Daoy (cell line): ENCODE measurements at places on chromosomes 6 and 20. TPM values are rescaled to one million over a fixed set of nuclear protein-coding genes. Genes with fewer than 3 reads are reported as not detected.

DNA sequence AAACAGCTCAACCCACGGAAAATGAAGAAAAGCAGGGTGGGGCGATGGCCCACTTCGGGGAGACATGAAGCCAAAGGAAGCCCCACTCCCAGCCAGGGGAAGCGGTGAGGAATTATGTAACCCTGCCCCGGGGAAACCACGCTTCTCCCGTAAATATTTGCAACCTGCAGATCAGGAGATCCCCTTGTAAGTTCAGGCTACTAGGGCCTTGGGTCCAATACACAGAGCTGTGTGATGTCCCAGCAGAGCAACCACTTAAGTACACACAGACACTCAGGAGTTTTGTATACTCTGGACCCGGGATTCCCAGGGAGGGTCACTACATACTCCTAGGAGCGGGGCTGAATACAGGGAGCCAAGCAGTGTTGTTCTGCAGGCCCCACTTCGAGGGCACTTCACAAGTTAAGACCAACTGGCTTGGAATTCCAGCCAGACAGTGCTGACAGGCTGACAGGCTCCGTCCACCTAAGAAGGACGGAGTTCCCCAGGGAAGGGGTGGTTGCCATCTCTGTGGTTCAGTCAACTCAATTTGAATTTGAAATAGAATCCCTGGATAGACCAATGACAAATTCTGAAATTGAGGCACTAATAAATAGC lies 301.4 kb upstream of the THEMIS start:
- DNase-seq, result no peak

DNA sequence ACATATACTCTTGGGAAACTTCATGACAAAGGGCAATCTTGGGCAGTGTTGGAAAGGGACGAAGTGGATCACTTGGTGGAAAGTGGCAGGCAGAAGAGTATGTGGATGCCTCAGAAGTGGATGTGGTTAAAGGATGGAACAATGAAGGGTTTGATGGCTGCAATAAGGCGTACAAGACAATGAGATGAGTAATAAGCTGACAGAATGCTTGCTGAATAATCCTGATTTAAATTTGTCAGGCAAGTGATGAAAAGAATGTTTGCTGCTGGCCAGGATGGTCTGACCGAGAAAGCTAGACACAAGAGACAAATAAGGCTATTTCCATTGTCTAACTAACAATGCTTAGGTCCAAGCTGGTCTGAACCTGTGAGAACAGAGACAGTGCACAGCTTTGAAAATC lies 61.6 kb upstream of the CEP85L start:
- peak; percentile 30 for DNase-seq

- DNase-seq, result no peak
Observed at GRCh38 chr6:165694296-165694695, 31.3 kb upstream of the PDE10A start.

DNA sequence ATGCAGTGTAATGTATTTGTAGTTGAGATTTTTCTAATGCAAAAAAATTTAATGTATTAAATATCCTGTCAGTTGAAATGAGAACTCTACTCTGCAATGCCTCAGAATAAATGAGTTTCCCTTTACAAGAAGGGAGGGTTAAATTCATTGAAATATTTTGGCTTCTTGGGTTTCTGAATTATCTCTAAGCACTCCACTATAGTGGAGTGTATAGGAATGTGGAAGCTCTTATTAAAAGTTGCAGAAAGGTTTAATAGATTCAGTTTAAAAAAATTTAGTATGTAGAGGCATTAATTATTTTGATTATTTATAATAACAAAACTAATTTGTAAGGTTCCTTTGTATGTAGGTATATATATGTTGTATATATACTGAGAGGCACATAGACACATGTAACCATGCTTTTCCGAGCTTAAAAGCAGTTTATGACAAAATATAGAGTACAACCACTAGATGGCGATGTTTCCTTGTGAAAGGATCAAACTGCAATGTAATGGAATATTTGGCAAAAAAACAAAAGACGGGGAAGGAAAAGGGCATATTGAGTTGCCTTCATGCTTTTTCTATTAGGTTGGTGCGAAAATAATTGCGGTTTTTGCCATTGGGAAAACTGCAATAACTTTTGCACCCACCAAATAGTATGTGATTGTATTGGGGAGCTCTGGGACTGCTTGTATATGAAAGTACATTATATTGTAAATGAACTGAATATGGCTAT lies 144.2 kb downstream of the MYO6 start:
- DNase-seq, result peak; percentile 49

DNA sequence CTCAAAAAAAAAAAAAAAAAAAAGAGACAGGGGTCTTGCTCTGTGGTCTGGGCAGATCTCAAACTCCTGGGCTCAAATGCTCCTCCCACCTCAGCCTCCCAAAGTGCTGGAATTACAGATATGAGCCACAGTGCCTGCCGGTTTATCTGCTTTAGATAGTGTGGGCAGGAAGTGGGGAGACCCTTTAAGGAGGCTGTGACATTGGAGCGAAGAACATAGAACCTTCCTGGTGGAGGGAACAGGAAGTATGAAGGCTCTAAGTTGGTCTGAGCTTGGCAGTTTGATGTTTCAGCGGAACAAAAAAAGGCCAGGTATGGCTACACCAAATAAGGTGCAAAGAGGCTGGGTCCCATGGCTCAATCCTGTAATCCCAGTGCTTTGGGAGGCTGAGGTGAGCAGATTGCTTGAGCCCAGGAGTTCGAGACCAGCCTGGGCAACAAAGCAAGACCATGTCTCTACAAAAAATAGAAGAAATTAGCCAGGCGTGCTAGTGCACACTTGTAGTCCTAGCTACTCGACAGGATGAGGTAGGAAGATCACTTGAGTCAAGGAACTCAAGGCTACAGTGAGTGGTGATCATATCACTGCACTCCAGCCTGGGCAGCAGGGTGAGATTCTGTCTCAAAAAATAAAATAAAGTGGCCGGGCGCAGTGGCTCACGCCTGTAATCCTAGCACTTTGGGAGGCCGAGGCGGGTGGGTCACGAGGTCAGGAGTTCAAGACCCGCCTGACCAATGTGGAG lies 8.7 kb upstream of the ZMYND8 start:
- DNase-seq, result no peak

- no peak for DNase-seq
Observed at GRCh38 chr6:124977067-124977908, 15.1 kb downstream of the RNF217 start.

SLC18B1 gene
- total RNA-seq, result 7.9 and 8.9 TPM in 2 replicates

DNA sequence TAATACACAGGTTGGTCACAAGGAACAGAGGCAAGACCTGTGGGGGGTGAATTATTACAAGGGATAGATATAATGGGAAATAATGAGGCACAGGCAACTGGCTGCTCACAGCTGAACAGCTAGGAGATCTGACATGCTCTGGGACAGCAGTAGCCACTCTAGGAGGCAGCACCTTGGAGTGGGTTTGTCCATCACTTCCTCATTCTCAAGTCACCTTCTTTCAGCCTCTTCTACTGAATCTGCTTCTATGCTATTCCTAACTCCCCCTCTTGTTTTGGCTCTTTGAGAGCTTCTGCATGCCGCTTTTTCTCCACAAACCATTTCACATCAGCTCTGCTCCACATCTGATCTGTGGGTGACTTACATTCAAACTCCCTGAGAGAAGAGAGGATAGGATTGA lies 345.5 kb upstream of the MAP3K7 start:
- DNase-seq, result no peak

GRCh38 chr20:49285233-49285668 lies 7.4 kb upstream of the ZNFX1 start:
- no peak for DNase-seq

DNA sequence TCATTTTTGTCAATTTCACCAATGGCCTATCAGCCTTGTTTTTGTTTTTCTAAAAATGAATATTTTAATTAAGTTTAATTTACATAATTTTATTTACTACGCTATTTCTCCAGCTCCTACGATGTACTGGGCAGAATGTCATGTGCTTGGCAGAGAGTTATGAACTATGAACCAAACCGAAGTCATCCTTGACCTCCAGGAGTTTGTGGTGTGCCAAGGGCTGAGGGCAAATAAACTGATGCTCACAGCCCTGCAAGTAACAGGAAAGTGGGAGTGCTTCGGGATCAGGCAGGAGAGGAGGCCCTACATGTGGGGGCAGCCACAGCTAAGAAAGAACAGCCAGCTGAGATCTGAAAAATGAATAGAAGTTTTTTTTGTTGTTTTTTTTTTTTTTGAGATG lies 38.6 kb downstream of the ZNF217 start:
- no peak for DNase-seq

GRCh38 chr6:115796829-115797228 lies 263.9 kb downstream of the FRK start:
- DNase-seq, result no peak

DNA sequence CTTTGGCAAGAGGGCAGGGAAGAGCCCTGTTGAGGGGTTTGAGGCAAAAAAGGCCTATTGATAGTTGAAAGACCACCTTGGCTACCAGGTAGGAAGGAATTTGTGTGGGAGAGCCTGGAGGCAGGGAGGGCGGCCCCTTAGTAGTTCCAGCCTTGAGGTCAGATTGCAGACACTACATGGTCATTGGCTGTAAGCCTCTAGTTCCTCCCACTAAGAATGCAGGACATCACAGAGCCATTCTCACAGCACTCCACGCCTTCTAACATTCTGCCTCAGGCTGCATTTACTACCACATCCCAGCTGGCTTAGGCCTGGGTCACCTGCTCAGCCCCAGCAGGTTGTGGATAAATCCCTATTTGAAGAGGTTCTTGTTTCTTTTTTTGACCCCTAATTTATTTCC lies 91.0 kb upstream of the SNX9 start:
- DNase-seq, result no peak

GRCh38 chr6:33277663-33278391 lies 904 bp downstream of the B3GALT4 start:
- peak; percentile 50 for DNase-seq

GRCh38 chr6:20402342-20403069 lies 827 bp downstream of the E2F3 start:
- peak; percentile 77 for DNase-seq

- DNase-seq, result no peak
Observed at GRCh38 chr20:62132421-62132820, 10.1 kb downstream of the LSM14B start.

GRCh38 chr6:47091886-47092668 lies 49.9 kb upstream of the ADGRF1 start:
- no peak for DNase-seq

CRISP3 gene
- not detected in 2 replicates for total RNA-seq

PRSS35 gene
- not detected in 2 replicates for total RNA-seq

HLA-A gene
- total RNA-seq, result 321 and 324 TPM in 2 replicates

DNA sequence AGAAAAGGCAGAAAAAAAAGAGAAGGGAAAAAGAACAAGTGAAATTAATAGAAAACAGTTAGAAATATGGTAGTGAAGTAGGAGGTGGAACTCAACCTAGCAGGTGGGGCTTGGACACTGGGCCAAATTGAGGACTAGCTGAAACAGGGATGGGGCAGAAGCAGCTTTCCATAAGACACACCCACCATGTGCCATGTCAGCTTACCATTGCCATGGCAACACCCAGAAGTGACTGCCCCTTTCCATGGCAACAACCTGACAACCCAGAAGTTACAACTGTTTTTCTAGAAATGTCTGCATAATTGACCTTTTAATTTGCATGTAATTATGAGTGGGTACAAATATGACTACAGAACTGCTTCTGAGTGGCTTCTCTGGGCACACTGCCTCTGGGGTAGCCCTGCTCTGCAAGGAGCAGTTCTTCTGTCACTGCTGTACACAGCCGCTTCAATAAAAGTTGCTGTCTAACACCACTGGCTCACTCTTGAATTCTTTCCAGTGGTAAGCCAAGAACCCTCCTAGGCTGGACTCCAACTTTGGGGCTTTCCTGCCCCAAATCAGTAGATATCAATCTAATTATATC lies 35.9 kb upstream of the SLC24A3 start:
- DNase-seq, result no peak

GRCh38 chr6:35601331-35602132 lies 87.2 kb downstream of the FKBP5 start:
- DNase-seq, result peak; percentile 42

DNA sequence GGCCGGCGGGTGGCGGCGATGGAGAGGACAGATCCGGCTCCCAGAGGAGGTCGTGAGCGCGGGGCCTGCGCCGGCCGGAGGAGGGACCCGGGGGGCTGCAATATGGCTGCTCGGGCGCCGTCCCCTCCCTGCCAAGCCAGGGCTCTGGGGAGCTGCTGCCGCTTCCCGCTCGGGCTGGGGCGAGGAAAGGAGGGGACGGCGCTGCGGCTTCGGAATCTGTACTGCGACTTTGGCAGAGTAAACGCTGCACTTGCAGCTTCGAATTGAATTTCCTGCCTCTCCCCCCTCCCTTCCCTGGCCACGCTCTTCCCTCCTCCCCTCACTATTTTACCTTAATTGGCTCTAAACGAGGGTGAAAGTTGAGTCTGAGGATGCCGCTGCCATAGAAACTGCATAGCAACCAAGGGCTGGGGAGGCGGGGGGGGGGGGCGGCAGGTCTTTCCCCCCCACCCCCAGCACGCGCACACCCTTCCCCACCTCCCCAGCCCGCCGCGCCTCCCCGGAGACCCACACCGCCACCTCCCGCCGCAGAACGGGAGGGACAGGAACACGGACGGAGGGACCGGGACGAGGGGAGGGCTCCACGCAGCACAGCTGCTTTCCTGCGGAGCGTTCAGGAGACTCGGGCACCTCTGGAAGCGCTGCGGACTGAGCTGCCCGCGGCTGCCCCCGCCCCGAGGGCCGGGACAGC lies 93.9 kb downstream of the RNASET2 start:
- peak; percentile 27 for DNase-seq

- no peak for DNase-seq
Observed at GRCh38 chr20:32052778-32053362, 828 bp downstream of the HCK start.

- no peak for DNase-seq
Observed at GRCh38 chr20:1381753-1382591, 10.9 kb downstream of the FKBP1A start.

- DNase-seq, result peak; percentile 89
Observed at GRCh38 chr6:42224222-42225028, 6.8 kb upstream of the MRPS10 start.

GRCh38 chr6:114344971-114345275 lies 2.1 kb upstream of the HS3ST5 start:
- no peak for DNase-seq

DNA sequence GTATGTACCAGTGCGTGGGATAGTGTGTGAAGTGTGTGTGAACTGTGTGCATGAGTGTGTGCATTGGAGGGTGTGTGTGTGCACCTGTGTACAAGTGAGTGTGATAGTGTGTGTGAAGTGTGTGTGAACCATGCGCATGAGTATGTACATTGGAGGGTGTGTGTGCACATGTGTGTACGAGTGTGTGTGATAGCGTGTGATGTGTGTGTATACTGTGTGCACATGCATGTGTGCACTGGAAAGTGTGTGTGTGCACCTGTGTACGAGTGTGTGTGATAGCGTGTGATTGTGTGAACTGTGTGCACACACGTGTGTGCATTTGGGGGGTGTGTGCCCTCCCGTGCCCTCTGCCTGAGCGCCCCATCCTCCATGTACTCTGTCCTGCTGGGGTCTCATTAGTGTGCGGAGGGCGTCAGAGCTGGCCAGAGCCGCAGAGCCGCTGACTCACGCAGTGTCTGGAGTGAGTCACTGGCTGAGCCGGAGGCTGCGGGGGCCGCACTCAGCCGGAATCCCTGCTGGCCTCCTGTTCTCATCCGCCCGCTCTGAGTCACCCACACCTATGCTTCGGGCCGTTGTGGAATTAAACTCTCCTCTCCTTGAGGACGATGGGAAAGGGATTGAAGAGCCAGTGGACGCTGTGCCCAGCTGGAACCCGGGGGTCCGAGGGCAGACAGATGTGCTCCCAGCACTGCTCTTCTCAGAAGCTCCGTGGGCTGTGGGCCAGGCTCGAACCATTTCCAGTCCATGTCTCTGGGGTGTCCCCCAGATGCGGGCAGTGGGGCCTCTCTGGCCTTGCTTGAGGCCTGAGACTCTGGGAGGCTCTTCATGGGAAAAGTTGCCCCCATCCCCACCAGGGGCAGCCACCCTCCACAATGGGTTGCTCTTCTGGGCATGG lies 27.3 kb upstream of the STX16 start:
- peak; percentile 98 for DNase-seq

SLC22A1 gene
- 0.23 and 2.8 TPM in 2 replicates for total RNA-seq

- DNase-seq, result no peak
Observed at GRCh38 chr20:9597547-9597946, 83.2 kb downstream of the LAMP5 start.
